Endothelial cell of umbilical vein (primary cell): ENCODE measurements at places on chromosomes 5 and 9. TPM values are rescaled to one million over a fixed set of nuclear protein-coding genes. Genes with fewer than 3 reads are reported as not detected.

GRCh38 chr5:83199126-83199525 lies 121.8 kb downstream of the XRCC4 start:
- no peak overlapping the region for H3K27ac ChIP-seq
- H3K4me1 ChIP-seq, result no peaks in the 10 kb centered on the region
- no peak for DNase-seq
- no peak overlapping the region for H3K4me3 ChIP-seq

GRCh38 chr9:123414204-123414603 lies 58.2 kb downstream of the CRB2 start:
- no peak overlapping the region for H3K27ac ChIP-seq
- no peaks in the 10 kb centered on the region for H3K27me3 ChIP-seq
- H3K4me3 ChIP-seq, result no peak overlapping the region
- no peaks in the 10 kb centered on the region for H3K4me1 ChIP-seq
- no peaks in the 10 kb centered on the region for H3K36me3 ChIP-seq

- no peaks in the 10 kb centered on the region for H3K4me1 ChIP-seq
- no peaks in the 10 kb centered on the region for H3K36me3 ChIP-seq
- H3K4me3 ChIP-seq, result no peak overlapping the region
- DNase-seq, result no peak
Observed at GRCh38 chr5:64952951-64953673, 184.4 kb downstream of the CWC27 start.

DNA sequence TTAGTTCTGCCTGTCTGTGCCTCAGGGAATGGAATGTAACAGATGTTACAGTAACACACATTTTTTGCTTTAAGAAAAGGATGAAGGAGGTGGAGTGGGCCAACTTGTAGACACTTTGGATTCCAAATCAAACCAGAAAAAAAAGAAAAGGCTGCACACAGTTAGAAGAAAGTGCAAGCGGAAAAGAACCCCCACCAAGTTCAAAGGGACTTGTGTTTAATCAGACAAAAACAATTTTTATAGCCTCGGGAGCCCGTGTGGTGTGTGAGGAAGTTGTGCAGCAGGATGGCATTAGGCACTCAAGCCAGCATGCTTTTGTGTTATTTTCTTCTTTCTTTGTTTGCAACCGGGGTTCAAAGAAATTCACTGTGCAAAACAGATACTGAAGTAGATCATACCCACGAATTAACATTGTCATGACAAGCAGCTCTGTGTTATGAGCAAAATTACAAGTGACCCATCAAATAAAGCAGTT lies 189.5 kb downstream of the SEMA5A start:
- H3K4me1 ChIP-seq, result no peaks in the 10 kb centered on the region
- H3K36me3 ChIP-seq, result no peaks in the 10 kb centered on the region
- no peak for DNase-seq
- no peaks in the 10 kb centered on the region for H3K27me3 ChIP-seq

GFM2 gene
- polyA plus RNA-seq, result 11.5 and 16.5 TPM in 2 replicates

DNA sequence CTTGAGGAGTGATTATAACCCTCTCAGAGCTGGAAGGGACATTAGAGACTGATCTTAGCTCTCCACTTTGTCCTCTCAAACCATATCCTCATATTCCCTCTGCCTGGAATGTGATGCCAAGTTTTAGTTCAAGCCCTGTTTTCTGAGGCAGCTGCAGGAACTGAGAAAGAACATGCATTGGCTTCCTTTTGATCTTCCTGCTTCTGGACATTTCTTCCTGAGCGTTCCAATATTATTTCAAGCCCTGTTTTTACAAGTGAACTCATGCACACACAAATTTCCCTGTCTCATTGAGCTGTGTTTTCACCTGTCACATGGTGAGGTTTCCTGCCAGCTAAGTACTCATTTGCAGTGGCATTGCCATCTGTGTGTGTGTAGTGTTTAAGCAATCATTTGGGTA lies 17.0 kb downstream of the FOCAD start:
- peak; percentile 94 for DNase-seq
- H3K4me3 ChIP-seq, result no peak overlapping the region
- peak overlapping the region; percentile 76 for H3K27ac ChIP-seq
- H3K4me1 ChIP-seq, result peaks cover 26% of the 10 kb centered on the region

MYORG gene
- polyA plus RNA-seq, result 2.8 TPM in 2 replicates

CARD9 gene
- 0.19 and 0.22 TPM in 2 replicates for polyA plus RNA-seq

GGTA1 gene
- not detected in 2 replicates for polyA plus RNA-seq
